ENCODE measurements at places on chromosomes 12 and 14. TPM values are rescaled to one million over a fixed set of nuclear protein-coding genes. Genes with fewer than 3 reads are reported as not detected.

PLEK2 gene
- total RNA-seq = 48.1 TPM

CD163 gene
- total RNA-seq = not detected

CEBPE gene
- not detected for total RNA-seq

ZCCHC8 gene
- total RNA-seq = 11.7 TPM

SERPINA10 gene
- total RNA-seq = not detected

KRT7 gene
- 67.6 TPM for total RNA-seq

BHLHE41 gene
- total RNA-seq = 1.5 TPM

PAH gene
- total RNA-seq = not detected

ESPL1 gene
- 26.6 TPM for total RNA-seq

BIN2 gene
- total RNA-seq = not detected

OVCH1 gene
- total RNA-seq = not detected
